ENCODE measurements at places on chromosomes 2 and 18.
A peak's percentile ranks its signal among the peaks of the same experiment; 100 is the strongest.

DNA sequence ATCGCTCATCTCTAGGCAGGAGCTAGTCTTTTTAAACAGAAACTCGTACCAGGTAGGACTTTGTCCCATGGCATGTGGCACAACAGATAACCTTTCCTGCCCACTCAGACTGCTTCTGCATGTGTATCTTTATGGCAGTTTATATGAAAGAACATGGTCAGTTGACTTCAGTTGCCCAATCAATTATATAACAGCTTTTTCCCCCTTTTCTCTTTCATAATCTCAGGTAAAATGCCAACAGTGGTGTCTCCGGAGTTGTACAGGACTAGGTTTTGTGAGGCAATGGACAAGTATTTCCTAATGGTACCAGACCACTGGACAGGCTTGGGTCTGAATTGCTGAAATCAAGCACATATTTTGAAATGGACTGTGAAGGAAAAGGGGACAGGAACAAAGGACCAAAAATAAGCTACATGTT is 51.6 kb upstream of the PTH2R start:
- no peak for DNase-seq

- no peak for DNase-seq
These were observed 193.4 kb downstream of the CCDC102B start for GRCh38 chr18:68991286-68991685.

GRCh38 chr2:84474176-84474575 is 15.1 kb upstream of the SUCLG1 start:
- no peak for DNase-seq

DNA sequence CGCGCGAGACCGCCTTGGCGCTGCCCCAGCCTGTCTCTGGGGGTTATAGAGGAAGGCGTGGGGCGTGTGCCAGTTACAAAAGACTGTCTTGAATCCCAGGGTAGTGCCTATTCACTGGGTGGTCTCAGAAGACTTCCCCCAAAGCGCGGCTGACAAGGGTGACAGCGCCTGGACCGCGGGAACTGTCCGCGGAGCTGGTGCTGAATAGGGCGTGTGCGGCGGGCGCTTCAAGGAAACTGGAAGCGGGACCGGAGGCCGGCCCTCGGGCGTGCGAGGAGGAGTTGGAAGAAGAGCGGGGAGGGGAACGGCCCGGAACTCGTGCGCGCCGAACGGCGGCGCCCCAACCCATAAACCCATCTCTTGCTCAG is 2.3 kb downstream of the EGR4 start:
- peak; percentile 38 for DNase-seq

GRCh38 chr18:37499044-37499443 is 66.6 kb downstream of the CELF4 start:
- no peak for DNase-seq

DNA sequence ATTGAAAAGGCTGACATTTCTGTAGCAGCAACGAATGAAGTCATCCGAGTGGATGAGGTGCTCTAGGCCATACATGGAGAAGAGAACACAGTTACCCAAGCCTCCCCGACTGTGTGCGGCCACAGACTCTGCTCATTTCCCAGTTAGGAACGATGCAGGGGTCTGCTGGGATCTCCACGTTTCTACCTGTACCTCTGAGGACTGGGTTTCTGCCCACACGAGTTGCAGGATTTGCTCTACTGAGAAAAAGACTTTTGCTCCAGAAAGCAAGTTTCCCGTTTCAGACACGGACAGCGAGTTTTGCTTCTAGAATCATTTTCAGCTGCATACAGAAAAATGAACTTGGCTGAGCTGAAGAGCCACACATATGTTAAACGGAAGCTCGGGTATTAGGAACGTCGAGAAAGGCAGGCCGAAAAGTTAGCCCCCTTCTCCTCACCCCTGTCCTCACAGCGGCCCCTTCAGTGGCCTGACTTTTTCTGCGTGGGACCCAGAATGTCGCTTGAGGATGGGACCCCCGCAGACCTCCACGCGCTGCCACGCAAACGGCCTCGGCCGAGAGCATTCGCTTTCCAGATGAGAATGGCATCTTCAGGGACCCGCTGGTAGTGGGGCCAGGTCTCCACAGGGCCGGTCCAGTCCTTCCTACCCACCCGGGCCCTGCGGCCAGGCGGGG is 582 bp upstream of the RAB31 start:
- DNase-seq, result no peak

GRCh38 chr18:28176948-28177827 is at the start of gene CDH2:
CDH2 (minus strand) TSS chr18:28177130; CDS start chr18:28177022, 108 bp downstream.
- DNase-seq, result no peak

- DNase-seq, result no peak
These were observed 312.7 kb upstream of the CWC22 start for GRCh38 chr2:180319586-180320405.

DNA sequence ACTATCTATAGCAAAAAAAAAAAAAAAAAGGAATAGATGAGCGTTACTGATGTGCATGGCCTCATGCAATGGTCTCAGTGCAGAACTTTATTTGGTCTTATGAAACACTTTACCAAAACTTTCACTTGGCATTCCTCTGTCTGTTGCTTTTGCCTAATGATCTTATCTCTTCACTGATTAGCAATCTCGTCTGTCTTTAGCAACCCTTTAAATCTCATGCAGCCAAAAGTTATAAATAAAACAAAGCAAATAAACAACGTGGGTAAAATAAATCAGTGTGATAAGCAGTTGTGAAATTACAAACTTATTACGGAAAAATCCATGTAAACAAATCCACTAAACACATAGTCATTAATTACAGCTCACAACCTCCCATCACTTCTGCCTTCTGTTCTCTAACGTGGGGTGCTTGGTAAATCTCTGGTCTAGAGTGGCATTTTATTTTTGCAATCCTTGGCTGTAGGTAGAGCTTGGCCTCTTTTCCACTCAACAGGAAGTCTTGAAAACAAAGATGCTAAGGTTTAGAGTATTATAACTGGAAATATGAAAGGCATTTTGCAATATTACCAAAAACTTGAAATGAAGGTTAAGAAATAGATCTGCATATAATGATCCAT is 288.0 kb downstream of the AFF3 start:
- DNase-seq, result no peak

GRCh38 chr2:19356545-19357401 is 1.6 kb downstream of the OSR1 start:
- no peak for DNase-seq

- DNase-seq, result no peak
These were observed 27.8 kb downstream of the CHN1 start for GRCh38 chr2:174977364-174977763.

- no peak for DNase-seq
These were observed 45.6 kb upstream of the GREB1L start for GRCh38 chr18:21196426-21196825.

DNA sequence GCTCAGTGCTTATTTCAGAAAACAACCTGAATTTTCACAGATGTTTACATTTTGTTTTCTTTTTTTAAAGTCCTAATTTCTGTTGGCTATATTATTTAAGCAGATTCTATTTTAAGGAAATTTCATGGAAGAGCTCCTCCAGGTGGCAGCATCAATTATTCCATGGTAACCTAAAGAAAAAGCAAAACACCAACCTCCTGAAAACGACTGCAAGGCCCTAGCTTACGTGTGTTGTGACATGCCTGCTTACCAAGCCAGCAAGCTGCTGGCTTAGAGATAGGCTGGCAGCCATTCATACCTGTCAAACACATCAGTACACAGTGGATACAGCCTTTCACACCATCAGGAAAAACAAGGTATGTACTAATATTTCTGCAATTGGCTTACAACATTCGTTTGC is 64.9 kb downstream of the LPIN2 start:
- DNase-seq, result no peak

All from GDM1 (cell line).